ENCODE measurements at places on chromosomes 2 and 18. TPM values are rescaled to one million over a fixed set of nuclear protein-coding genes. Genes with fewer than 3 reads are reported as not detected.
A peak's percentile ranks its signal among the peaks of the same experiment; 100 is the strongest.

DNA sequence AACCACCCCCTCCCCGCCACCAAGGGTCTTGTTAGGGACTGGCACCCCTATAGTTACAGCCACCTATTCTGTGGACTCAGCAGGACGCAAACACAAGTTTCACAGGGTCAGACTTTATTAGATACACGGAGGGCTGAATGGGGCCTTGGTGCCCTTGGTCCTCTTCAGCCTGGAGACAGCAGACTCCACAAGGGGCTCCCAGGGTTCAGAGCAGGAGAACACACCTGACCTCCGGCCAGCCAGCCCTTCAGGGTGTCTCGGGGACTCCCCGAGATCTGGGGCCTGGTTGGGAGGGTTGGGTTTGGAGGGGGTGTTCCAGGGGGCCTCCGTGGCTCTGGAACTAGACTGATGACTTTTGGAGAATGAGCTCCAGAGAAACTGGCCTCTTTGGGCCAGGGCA lies 2.3 kb upstream of the PREB start:
- DNase-seq = no peak

Gene CIDEA
- not detected for total RNA-seq

DNA sequence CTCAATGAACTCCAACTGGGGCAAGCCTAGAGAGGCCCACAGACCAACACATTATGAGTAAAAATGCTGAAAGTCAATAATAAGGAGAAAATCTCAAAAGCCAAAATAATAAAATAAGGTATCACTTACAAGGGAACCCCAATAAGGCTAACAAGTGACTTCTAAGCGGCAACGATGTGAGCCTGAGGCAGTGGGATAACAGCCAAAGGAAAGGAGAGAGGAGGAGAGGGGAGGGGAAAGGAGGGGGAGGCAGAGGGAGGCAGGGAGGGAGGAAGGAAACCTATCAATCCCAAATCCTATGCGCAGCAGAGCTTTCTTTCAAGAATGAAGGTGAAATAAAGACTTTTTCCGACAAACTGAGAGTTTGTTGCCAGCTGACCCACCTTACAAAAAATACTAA lies 6.0 kb upstream of the NFATC1 start:
- DNase-seq = no peak

- no peak for DNase-seq
These were observed 206.8 kb upstream of the FBXO11 start for GRCh38 chr2:48112911-48113680.

Gene SLC5A7
- not detected for total RNA-seq

- DNase-seq = peak; percentile 31
These were observed 7.4 kb downstream of the SP9 start for GRCh38 chr2:174341995-174342685.

Data from naive thymus-derived CD4-positive, alpha-beta T cell (primary cell).